ENCODE measurements at places on chromosomes 1 and 21.

GRCh38 chr1:248858096-248858890, 592 bp downstream of the ZNF692 start:
- DNase-seq: peak; percentile 76

DNA sequence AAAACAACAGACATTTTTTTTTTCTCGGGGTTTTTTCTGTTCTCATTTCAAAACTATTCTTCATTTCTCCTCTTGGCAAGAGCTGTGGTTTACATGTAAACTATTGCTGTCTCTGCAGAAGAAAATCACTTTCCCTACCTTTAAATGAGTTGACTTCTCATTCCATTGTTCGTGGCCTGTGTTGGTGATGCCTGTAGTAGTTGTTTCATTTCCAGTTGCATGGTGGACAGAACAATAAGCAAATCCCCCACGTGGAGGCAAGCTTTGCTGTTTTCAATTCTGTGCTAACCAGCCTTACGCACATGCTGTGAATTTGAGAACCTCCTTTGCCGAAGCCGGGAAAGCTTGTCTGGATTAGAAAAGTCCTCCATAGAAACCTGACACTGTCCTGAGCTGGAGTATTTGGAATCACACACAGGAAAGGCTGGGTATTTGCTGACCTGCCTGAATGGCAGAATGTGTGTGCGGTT, 26.2 kb upstream of the MAP3K7CL start:
- no peak for DNase-seq

DNA sequence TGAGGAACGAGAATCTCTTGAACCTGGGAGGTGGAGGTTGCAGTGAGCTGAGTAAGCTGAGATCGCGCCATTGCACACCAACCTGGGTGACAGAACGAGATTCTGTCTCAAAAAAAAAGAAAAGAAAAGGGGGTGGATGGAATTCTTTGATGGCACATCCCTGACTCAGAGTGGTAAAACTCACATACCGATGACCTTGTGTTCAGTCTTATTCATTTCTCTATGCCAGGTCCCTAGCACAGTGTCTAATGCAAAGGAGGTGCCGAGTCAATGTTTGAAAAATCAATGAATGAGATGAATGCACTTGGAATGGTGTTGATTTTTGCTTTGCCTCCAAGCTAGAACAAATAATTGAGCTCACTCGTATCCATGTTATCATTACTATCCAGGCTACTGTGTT, 18.5 kb upstream of the FAM20B start:
- no peak for DNase-seq

- no peak for DNase-seq
These were observed 7.1 kb upstream of the MROH9 start for GRCh38 chr1:170927955-170928840.

GRCh38 chr1:64922336-64922735, 44.0 kb downstream of the JAK1 start:
- DNase-seq: no peak

All from left colon (tissue), 2 donors.